ENCODE measurements at places on chromosomes 6 and 20.

- no peak for DNase-seq
Measured at GRCh38 chr6:152170702-152171667, 363.5 kb downstream of the ESR1 start.

DNA sequence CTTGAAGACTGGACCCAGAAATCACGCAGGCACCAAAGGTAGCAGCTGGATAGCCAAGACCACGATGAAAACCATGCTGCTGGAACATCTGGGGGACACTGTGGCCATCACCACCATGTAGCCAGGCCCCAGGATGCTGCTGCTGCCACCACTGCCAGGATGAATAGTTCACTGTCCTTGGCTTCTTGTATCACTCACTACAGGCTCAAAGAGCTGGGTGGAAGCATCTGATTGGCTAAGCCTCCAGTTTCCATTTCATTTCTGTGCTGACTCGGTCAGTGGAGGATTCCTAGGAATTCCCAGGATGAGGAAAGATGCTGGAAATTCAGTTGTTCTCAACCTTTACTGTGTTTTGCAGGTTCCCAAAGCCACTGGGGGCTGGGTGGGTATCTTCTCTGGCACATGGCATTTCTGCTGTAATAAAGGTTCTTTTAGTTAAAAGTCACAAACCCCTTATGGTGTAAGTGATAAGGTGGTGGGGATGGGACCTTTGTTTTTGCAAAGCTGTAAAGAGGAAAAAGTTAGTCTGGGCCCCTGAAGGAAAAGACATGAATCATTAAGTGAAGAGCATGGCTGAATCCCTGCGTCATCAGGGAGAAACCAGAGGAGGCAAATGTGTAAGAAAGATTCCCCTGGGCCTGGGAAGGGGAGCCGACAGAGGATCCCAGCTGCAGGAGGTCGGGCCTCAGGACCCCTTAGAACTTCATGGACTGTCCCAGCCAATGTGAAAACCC lies 75.6 kb upstream of the RNF24 start:
- DNase-seq: no peak

DNA sequence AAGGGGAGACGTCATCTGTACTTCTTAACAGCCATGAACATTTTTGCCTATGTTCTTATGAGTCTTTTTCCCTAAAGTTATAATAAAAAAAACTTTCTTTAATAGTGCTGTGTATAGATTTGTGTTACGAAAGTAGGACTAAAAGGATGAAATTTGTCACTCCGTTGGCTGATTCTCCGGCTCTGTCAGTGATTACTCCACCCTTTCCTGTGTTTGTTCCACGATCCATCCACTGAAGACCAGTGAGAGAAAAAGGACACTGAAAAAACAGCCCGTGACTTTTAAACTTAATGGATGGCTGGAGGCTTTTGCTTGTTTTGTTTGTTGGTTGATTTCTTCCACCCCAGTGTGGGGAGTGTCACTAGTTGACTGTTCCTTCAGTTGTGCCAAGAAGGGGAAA lies 232.0 kb upstream of the NOX3 start:
- DNase-seq: no peak

DNA sequence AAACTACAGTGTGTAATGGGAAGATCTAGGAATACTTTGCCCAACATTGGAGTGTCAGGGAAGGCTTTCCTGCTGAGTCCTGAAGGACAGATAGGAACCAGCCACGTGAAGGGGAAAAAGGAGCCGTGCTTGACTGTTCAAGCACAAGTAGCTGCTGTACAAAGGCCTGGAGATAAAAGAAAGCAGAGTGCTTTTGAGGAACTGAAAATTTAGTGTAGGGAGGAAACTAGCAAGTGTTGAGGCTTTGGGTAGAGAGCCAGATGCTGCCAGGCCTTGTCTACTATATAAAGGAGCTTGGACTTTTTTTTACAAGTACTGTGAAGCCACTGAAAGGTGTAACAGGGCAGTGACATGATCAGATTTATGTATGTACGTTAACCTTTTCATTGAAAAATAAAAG lies 39.0 kb downstream of the DSE start:
- peak; percentile 31 for DNase-seq

- no peak for DNase-seq
Measured at GRCh38 chr6:143426026-143426425, 24.5 kb downstream of the ADAT2 start.

All from germinal center (tissue), 1 donor.